Keratinocyte (primary cell): ENCODE measurements at places on chromosomes 4 and X. TPM values are rescaled to one million over a fixed set of nuclear protein-coding genes. Genes with fewer than 3 reads are reported as not detected.

The EDA gene
- polyA plus RNA-seq = 0.72 to 1.1 TPM (median 0.75 TPM) in 3 replicates

The PDHA1 gene
- polyA plus RNA-seq = 163 to 236 TPM (median 202 TPM) in 3 replicates

The TMEM128 gene
- polyA plus RNA-seq = 23.4 to 32.7 TPM (median 23.9 TPM) in 3 replicates

The SMARCA1 gene
- 15.7 to 21.6 TPM (median 16.8 TPM) in 3 replicates for polyA plus RNA-seq

The COL25A1 gene
- polyA plus RNA-seq = 0.01 TPM in 1 of 3 replicates, not detected in the others

The CT83 gene
- not detected in 3 replicates for polyA plus RNA-seq

The SLC25A4 gene
- 10.4 to 13.2 TPM (median 12.0 TPM) in 3 replicates for polyA plus RNA-seq

The MAOB gene
- polyA plus RNA-seq = 0.10 to 0.54 TPM (median 0.24 TPM) in 3 replicates

The H2AZ1 gene
- 169 to 452 TPM (median 419 TPM) in 3 replicates for polyA plus RNA-seq

The ARSD gene
- 7.9 to 9.9 TPM (median 8.1 TPM) in 3 replicates for polyA plus RNA-seq

The MND1 gene
- polyA plus RNA-seq = 0.49 to 4.9 TPM (median 1.7 TPM) in 3 replicates

The AADAT gene
- 2.1 to 6.2 TPM (median 5.2 TPM) in 3 replicates for polyA plus RNA-seq

The TLR1 gene
- polyA plus RNA-seq = 0.42 to 1.6 TPM (median 0.73 TPM) in 3 replicates

The MAGEA9B gene
- polyA plus RNA-seq = not detected in 3 replicates

The SMIM31 gene
- not detected in 3 replicates for polyA plus RNA-seq

The RHOXF1 gene
- polyA plus RNA-seq = not detected in 3 replicates

The S100P gene
- polyA plus RNA-seq = 0.68 to 2.3 TPM (median 1.7 TPM) in 3 replicates

The RBM47 gene
- polyA plus RNA-seq = 6.8 to 7.2 TPM (median 6.9 TPM) in 3 replicates

The PAGE2 gene
- not detected in 3 replicates for polyA plus RNA-seq

The GUCY1A1 gene
- 0.04 to 0.07 TPM (median 0.05 TPM) in 3 replicates for polyA plus RNA-seq

The ERAS gene
- polyA plus RNA-seq = not detected in 3 replicates

The SPANXN3 gene
- polyA plus RNA-seq = not detected in 3 replicates

The MAGEB10 gene
- polyA plus RNA-seq = not detected in 3 replicates

The ZDHHC15 gene
- polyA plus RNA-seq = not detected in 3 replicates

The NAA11 gene
- not detected in 3 replicates for polyA plus RNA-seq

The KLB gene
- polyA plus RNA-seq = 0.03 TPM in 1 of 3 replicates, not detected in the others

The PABPC1L2A gene
- not detected in 3 replicates for polyA plus RNA-seq

The SMIM10L2A gene
- polyA plus RNA-seq = 0.31 to 1.3 TPM (median 0.49 TPM) in 3 replicates

The CT45A1 gene
- polyA plus RNA-seq = not detected in 3 replicates

The DAPP1 gene
- polyA plus RNA-seq = 70.1 to 80.3 TPM (median 73.1 TPM) in 3 replicates

The FOXR2 gene
- polyA plus RNA-seq = not detected in 3 replicates

The DUX4 gene
- polyA plus RNA-seq = not detected in 3 replicates

The SOWAHB gene
- polyA plus RNA-seq = 0.17 to 0.64 TPM (median 0.18 TPM) in 3 replicates

The SSX3 gene
- polyA plus RNA-seq = not detected in 3 replicates

The TCEAL6 gene
- polyA plus RNA-seq = not detected in 3 replicates
